Keratinocyte (primary cell): ENCODE measurements at places on chromosomes 7 and 10.

DNA sequence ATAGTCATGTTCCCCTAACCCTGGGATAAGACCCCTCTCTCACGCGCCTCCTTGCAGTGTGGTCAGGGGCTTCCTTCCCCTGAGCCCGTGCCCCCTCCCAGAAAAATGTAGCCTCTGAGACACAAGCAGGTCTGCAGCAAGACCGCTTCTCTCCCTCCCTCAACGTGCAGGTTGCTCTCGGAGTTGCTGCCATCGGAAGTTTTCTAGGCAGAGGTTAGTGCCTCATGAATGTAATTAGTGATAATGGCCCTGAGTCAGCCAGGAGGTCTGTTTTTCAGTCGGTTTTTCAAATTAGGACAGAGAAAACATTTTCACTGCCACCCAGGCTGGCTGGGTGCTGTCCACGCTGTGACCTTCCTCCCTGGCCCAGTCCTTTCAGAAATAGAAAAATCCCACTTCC lies 43.2 kb upstream of the PRLHR start:
- DNase-seq, result no peak

GRCh38 chr10:66521506-66521905 lies 404.3 kb upstream of the LRRTM3 start:
- no peak for DNase-seq

DNA sequence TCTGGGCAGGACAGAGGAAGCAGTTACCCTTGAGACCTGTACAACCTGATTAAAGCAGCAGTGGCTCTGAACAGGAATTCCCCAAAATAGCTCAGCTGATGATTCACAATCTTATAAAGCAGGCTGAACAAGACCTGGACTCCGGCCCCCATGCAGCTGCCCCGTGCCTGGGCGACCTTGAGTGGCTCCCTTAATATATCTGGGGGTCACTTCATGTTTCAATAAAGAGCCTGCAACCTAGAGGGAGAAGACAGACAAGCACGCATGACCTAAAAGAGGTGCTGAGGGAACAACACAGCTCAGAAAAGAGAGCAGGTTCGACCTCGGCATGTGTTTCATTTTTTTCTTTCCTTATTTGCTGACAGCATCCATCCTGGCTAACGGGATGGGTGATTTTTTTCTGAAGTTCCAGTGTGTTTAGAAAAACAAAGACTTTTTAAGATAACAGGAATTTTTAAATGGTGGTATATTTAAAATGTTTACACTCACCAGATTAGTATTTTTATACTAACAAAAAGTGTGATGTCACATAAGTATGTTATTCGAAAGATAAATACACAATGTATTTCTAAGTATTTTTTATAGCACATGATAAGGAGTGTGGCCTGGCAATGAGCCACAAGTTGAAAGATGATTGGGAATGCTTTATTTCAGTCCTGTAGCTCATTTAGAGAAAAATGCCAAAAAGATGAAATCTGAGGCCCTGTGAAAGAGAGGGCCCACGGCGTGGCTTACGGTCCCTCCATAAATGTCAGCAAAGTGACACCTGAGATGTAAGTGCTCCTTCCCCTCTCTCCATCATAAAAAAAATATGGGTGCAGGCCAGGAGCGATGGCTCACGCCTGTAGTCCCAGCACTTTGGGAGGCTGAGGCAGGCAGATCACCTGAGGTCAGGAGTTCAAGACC lies 161.3 kb downstream of the SLIT1 start:
- peak; percentile 5 for DNase-seq

DNA sequence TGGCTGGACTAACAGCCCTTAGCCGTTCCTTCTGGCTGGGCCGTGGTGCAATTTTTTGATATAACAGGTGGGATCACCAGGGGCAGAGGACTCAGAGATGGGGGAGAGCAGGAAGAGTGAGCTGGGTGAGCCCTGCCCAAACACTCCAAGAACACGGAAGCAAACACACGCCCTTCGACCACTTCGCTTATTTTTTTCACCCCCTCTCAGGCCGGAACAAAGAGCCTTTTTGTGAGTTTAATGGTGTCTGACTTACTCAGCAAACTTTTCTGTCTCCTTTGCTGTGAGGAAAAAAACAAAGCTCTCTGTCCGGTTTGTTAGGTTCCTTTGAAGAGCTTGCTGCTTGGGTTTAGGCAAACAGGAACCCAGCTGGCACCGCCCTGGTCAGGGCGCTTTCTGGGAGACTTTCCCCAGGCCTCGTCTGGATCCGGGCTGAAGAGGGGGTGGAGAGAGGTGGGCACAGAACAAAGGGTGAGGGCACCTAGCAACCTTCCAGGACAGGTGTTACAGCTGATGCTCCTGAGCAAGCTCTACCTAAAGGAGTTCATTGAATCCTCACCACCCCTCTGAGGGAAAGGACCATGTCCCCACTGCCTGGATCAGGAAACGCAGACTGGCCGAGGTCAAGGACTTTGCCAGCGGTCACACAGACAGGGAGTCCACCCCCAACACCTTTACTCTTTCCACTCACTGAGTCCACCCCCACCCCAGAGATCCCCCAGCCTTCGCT lies 23.3 kb downstream of the CALML3 start:
- no peak for DNase-seq

GRCh38 chr7:122691569-122692235 lies 7.2 kb downstream of the RNF133 start:
- DNase-seq, result no peak

DNA sequence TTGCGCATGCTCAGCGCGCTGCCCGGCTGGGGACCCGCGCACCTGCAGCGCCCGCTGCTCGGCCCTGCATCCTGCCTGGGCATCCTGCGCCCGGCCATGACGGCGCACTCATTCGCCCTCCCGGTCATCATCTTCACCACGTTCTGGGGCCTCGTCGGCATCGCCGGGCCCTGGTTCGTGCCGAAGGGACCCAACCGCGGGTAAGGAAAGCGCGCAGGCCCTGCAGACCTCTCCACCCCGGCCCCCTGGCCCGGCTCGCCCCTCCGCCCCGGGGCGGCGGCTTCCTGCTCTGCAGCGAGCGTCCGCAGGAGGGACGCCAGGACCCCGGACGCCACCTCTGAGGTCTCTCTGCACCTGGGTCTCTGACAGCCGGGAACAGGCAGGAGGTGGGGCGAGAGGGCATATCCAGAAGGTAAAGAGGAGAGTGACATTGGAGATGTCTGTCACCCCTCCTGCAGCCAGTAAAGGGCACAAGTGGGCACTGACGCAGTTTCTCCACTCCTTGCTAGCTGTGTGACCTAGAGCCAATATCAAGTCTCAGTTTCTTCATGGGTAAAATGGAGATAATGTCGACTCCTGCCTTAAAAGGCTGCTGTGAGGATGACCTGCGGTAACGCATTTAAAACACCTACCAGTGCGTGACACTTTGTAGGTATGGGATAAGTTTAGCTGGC lies 338 bp downstream of the ATP6V0E2 start:
- DNase-seq, result no peak

DNA sequence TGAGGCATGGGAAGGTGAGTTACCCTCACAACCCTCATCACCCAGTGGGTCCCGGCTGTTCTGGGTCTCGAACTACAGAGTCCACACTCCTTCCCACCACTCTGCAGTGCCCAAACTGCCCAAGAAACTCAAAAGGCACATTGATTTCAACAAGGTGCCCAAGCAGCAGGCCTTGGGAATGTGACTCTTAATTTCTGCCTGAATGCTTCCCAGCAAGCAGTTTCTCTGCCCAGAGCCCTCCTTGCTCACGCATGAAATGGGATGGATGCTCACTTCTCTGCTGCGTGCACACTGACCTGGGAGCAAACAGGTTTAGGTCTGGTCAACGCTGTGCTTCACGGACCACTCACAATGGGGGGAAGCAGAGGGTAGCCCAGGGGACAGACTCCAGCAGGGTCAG lies 77.9 kb downstream of the GRB10 start:
- DNase-seq, result no peak
